NCI-H1105 treated with DMSO at 0.1 percent for 48 hours (cell line): ENCODE measurements at places on chromosomes 2 and 18.
A peak's percentile ranks its signal among the peaks of the same experiment; 100 is the strongest.

GRCh38 chr18:48000701-48001100, 70.2 kb upstream of the SMAD2 start:
- no peak for DNase-seq

DNA sequence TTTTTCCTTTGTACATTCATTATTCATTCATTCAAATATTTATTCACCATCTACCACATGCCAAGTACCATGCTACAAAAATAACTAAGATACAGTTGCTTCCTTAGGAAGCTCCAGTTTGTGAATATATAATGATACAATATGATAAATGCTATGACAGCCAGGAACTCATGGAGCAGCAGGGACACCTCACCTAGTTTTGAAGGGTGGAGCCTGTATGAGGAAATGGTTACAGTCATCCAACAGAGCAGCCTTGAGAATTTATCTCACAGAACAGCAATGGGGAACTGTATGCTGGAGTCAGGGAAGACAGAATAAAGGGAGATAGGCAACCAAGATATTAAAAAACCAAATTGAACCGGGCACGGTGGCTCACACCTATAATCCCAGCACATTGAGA, 124.0 kb downstream of the OSBPL1A start:
- no peak for DNase-seq

GRCh38 chr2:38981003-38981669, 91.5 kb downstream of the ARHGEF33 start:
- DNase-seq = no peak

- DNase-seq = no peak
Measured at GRCh38 chr2:222494104-222494739, 69.9 kb downstream of the SGPP2 start.

- DNase-seq = no peak
Measured at GRCh38 chr2:824954-825353, 125.7 kb upstream of the SNTG2 start.

DNA sequence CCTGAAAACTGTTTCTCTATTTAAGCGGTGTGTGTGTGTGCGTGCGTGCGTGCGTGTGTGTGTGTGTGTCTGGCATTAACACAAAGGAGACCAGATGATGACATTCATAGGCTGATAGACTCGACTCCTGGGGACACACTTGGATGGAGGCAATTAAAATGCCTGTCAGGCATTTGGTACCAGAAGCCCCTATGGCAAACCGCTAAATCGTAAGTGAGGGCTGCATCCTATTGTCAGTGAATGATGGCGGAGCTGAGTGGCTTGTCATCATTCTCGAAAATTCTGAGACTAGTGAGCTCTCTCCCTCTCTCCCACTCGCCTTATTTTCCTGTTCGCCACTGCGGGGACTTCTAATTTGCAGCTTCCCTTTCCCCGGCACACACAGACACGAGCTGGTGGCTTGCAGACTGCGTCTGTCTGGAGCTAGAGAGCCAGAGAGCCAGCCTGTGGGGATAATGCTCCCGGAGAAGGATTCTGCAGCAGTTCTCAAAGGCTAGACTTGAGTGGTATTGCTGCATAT, 155.4 kb downstream of the MAP2 start:
- DNase-seq = peak; percentile 80

GRCh38 chr2:18001671-18002070, 123.2 kb downstream of the KCNS3 start:
- no peak for DNase-seq

DNA sequence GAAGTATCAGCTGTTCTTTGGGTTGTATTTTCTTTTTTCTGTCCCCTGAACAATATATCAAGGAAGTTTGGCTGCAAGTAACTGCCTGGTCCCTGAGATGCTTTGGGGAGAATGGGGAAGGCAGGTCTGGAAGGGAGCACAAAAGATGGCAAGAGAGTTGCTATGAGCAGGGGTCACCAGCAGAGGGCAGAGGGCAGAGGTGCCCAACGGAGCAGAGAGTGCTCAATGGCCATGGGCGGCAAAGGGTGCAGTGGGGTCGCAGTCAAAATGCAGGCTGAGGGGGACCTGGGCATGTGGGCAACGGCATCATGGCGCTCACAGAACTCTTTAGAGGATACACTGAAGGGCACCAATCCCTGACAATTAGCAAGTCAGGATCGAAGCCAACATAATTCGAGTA, 107.7 kb upstream of the ATP8B1 start:
- DNase-seq = no peak
